AG09309 (cell line): ENCODE measurements at places on chromosomes 3 and 15.

DNA sequence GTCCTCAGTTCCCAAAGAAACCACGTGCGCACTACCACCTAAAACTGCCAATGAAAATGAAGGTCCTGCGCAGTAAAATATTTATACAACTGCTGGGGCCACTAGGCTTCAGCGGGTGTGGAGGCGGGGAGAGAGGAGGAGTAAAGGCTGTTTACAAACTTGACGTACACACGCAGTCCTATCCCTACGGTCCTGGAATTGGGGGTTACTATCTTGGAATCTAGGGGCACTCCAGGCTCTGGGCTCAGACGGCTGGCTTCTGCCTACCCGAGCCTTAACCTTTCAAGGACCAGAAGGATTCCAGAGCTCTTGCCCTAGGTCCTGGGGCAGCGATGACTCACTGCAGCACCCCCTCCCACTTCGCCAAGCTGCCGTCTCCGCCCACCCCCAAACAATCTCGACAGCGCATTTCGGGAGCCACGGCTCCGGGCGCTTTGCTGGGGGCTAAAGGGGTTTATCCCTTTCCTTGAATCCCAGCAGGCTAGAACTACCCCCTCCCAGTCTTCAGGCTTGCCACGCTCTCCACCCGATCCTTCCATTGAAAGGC is 3.0 kb downstream of the ADAMTS9 start:
- DNase-seq, result no peak

DNA sequence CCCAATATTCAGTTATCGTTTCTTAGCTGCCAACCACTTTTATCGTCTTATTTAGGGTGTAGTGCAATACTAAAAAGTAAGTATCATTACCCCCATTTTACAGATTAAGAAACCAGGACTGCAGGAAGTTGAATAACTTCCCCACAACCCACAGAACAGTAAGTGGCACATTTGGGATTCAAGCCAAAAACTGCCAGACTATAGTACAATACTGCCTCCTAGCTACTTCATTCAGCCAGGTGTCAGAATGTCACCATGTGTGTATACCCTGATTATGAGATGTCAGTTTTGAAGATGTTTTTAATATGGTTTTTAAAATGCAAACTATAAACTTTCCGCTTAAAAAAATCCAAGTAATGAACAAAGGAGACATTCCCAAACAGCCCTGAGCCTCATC is 74.2 kb upstream of the PROK2 start:
- DNase-seq, result no peak

DNA sequence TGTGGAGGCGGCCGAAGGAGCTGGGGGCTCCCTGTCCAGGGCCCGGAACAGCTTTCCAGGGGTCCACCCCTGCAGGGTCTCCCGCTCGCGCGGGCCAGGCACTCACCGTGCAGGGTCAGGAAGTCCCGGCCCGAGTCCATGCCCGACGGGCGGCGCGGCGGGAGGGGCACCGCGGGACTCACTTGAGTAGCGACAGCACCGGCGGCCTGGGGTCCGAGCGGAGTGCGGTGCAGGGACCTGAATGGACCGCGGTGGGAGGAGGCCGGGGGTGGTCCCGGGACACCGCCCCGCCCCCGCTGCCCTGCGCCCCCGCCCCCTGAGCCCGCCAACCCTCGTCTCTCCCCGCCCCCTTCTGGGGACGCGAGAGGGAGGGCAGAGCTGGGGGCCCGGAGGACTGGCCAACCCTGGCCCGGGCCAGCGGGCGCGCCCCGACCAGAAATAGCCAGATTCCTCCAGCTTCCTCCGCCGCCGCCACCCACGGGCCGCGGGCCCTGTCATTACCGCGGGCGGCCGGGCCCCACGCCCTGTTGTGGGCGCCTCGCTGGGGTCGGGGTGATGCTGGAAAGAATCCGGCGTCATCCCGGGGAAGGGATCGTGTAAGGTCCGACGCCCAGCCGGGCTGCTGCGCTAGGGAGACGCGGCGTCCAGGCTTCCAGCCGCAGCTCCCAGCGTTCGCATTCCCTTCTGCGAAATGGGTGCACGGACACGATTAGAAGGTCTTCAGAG is at the start of gene PLCD1:
Gene PLCD1 (minus strand): TSS at position 243 of the 726 bp plus-strand sequence. CDS start 103 bp downstream, at position 140.
- DNase-seq, result no peak

GRCh38 chr3:76242886-76243753 is 457.8 kb upstream of the ZNF717 start:
- no peak for DNase-seq

DNA sequence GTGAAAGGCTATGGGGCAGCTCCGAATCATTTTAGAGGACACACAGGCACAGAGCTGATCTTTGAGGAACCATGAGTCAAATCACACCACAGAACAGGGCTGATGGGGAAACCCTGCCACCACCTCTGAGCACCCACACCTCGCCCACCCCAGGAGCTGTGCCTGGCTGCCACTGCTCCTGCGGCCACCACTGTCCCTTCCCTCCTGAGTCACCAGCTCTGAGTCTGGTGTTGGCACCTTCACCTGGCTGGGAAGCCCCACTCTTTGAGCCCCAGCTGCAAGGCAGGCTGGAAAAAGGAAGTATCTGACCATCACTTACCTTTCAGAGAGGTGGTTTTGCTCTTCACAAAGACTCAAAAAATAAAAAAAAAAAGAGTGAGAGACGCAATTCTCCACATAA is 63.6 kb upstream of the MEF2A start:
- no peak for DNase-seq

DNA sequence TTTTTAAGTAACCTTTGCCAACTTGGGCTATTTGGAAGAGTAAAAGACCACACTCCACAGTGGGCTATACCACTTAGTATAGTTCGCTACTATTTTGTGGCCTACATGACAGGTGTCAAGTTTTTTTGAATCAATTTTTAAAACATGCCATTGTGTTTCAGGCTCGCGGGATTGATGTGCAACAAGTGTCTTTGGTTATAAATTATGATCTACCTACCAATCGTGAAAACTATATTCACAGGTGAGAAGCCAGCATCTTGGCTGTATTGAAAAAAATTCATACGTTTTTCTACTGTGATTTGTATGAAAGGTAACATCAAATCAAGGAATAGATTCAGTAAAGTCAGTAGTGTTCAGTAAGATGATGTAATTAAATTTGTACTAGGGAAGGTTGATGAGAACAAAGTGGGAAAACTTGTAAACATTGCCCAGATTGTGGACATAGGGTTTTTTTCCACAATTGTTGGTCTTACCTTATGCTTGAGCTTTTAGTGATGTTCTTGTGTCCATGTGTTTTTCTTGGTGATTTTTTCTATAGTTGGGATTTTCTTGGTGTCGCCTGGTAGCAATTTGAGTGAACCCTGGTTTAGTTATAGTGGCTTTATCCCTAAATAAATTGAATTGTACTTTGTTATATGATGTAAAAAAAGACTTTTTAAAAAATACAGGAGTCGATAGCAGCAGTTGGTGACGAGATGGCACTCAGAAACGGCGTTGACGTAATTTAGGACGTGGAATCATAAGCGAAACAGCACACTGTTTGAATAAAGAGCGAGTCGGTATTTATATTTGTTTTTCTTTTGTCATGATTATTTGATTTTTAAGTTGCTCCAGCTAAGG is 4.5 kb downstream of the EIF4A2 start:
- no peak for DNase-seq

- DNase-seq, result no peak
Observed at GRCh38 chr3:42664438-42664803, 10.9 kb downstream of the ZBTB47 start.

DNA sequence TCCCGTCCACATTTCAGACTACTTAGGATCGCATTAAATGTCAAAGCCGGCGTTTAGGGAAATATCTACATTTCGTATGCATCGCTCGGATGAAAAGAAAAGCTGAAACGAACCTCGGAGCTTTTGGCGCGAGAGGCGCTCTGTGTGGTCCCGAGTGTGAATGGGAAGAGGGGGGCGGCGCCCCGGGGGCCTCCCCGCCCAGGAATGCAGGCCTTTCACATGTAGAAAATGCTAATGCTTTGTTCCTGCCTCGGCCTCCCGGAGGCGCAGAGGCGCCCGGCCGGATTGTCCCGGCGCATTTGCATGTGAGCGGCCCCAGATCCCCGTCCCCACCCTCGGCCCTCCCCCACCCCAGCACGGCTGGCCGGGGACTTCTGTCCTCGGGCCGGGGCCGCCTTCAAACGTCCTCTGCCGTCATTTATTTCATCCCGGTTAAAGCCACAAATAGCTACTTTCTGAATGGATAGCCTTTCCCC is 37.0 kb upstream of the TRIM71 start:
- DNase-seq, result no peak

GRCh38 chr15:89826671-89827655 is 12.3 kb upstream of the ANPEP start:
- no peak for DNase-seq

GRCh38 chr3:185371306-185372074 is 8.6 kb downstream of the MAP3K13 start:
- no peak for DNase-seq

GRCh38 chr15:34869110-34869509 is 73.8 kb upstream of the ACTC1 start:
- DNase-seq, result no peak

DNA sequence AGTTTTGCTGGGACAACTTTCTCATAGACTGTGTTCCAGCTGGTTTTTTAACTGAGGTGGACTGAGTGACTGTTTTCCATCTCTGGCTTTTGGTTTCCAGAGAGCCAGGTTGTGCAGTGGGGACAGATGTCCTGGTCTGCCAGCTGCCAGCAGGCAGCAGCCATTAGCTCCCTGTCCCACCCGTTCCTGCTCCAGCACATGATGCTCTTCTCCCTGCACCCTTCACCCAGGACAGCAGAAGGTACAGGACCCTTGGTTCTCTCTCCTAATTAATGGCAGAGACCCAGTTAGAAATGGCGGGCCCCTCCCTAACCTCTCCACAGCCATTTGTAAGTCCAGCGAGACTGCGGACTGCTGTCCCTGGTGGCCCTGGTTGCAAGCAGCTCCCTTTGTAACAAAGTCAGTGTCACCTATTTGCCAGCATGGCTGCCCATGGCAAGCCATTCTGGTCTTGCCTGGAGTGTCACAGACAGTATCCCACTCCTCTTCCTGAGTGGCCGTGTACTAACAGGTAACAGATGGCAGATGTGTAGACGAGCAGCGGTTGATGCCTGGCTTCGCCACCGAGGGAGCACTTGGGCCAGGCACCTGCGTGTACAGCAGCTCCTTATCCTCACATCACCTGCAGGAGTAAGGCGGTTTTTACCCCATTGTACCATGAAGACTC is 148.3 kb downstream of the DNAJB8 start:
- DNase-seq, result no peak

DNA sequence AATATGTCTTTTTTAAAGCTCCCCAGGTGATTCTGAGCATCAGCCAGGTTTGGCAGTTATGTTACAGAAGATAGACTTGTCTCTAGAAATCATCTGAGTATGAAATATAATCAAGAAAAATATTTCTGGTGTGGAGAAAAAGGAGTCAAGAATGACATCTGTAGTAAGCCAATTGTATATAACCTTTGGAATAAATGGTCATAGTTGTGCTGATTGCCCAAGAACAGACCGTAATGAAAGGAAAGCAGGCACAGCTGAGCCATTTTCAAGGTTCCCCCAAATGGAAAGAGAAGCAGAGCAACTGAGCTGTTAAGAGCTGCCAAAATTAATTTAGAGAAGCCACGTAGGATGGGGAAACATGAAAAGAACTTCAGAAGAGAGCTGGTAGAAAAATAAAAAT is 26.6 kb downstream of the GOLM2 start:
- no peak for DNase-seq

DNA sequence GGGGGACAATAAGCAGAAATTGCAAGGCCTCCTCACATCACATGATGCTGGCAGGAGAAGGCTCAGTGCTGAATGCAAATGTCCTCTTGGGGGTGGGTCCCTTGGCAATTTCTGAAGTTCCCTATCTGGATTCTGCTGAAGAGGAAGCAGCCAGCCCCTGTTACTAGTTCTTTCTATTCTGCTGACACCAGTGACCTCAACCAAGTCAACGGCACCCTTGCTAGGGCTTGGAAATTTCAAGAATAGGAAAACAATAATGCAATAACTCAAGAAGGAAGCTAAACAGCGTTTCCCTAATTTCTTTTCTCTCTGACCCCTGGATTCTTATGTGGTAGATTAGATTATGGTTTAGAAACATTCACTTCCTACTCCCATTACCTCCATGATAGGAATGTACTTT is 46.2 kb upstream of the FOXP1 start:
- no peak for DNase-seq

DNA sequence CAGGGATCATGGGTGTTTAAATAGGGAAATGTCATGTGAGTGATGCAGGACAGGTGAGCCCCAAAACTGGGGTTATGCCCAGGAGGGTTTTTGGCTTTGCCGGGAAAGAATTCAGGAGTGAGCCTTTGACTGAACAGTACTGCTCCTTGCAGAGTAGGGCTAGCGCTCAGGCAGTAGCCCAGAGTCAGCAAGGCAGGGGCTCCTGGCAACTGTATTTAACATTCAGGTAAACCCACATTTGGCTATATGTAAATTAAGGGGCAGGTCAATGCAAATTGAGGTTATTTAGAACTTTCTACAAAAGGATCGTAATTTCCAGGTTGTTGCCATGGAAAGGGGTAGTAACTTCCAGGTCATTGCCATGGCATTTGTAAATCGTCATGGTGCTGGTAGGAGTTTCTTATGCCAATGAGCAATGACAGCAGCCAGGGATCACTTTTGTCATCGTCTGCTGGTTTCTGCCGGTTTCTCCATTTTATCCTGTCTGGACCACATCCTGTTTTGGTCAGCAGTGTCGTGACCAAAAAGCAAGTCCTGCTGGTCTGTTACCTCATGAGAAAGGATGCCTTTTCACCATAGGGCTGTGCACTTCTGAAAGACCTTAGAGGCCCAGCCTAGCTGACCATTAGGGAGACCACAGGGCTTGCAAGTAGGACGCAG is 24.3 kb downstream of the MTHFS start:
- DNase-seq, result peak; percentile 45

DNA sequence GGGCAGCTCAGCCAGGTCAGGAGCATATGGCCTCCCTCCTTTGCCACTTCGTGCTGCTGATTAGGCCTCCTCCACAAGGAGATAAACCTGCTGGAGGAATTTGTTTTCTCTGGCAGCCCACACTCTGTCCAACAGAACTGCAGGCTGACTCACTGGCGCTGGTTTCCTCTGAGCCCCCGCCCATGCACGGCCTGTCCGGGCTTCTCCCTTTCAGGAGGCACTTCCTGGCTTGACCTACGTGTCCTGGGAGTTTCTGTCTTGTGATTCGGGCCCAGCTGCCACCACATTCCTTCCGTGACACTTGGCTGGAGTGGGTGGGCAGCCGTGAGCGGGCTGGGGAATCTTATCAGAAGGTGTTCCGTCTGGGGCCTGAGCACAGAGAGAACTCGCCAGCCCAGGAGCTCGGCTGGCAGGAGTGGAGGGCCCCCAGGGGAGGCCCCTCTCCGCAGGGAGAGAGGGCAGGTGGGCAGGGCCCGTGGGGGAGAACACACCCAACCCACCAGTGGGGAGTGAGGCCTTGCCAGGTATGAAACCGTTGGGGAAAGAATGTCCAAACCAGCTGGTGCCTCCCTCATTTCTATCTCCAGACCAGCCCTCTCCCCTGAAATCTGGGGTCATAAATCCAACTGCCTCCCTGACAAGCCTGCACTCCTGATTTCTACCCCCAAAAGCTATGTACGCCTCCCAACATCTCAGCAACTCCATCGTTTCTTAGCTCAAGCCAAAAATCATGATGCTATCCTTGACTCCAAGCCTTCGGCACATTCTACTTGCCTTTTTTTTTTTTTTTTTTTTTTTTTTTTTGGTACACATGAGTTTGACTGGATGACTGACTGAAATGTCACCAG is 110.6 kb upstream of the MEF2A start:
- peak; percentile 71 for DNase-seq

GRCh38 chr15:52440414-52440813 is 88.3 kb downstream of the MYO5A start:
- no peak for DNase-seq
